ENCODE measurements at places on chromosomes 7 and 10. TPM values are rescaled to one million over a fixed set of nuclear protein-coding genes. Genes with fewer than 3 reads are reported as not detected.

DNA sequence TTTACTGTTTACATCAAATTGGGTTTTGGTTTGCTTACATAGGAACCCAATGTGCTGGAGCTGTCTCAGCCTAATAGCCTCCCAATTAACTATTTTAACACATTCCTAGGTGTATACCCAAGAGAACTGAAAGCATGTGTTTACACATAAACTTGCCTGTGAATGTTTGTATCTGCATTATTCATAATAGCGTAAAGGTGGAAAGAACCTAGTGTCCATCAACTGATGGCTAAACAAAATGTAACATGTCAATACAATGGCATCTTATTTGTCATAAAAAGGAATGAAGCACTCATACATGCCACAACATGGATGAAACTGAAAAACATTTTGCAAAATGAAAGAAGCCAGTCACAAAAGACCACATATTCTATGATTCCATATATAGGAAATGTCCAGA is 160.6 kb upstream of the EEPD1 start:
- no peak for DNase-seq

Gene LIPM
- total RNA-seq = not detected

Gene GPR141
- 0.13 TPM for total RNA-seq

GRCh38 chr10:84261236-84261915 is 16.5 kb downstream of the RGR start:
- DNase-seq = no peak

DNA sequence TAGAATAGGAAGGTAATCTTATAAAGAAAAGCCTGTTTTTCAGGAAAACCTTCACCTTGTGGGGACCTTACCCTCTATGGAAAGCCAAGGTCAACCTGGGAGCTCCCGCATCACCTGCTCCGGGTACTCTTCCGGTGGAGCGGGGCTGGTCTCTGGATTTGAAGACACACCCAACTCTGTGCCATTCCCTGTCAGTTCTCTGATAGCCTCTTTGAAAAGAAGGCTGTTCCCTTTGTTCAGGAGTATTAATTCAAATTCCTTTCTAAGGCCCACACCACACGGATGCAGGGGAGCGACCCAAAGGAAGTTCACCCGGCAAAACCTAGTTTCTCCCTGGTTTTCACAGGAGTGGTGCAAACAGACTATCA is 10.7 kb downstream of the CTBP2 start:
- no peak for DNase-seq

Gene PWWP2B
- total RNA-seq = 9.4 TPM

DNA sequence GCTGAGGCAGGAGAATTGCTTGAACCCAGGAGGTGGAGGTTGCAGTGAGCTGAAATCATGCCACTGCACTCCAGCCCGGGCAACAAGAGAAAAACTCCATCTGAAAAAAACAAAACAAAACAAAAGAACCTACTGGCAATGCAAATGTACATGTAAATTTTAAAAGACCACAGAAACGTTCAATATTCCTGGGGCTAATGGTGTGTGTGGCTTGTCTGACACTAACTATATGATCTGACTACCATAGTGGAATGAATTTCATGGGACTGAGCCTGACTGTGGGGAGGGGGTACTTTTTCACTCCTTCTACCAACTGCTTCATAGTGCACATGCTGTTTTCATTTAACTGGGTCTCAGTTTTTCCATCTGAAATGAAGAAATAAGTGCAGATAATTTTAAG is 69.6 kb downstream of the ITPRID1 start:
- no peak for DNase-seq

All from dermis microvascular lymphatic vessel endothelial cell (primary cell).